ENCODE measurements at places on chromosomes 7 and 10. TPM values are rescaled to one million over a fixed set of nuclear protein-coding genes. Genes with fewer than 3 reads are reported as not detected.

The TUBAL3 gene
- 0.52 TPM for total RNA-seq

The BTBD16 gene
- 0.37 TPM for total RNA-seq

The CCDC172 gene
- not detected for total RNA-seq

The TMEM254 gene
- 36.6 TPM for total RNA-seq

- H3K4me3 ChIP-seq = no peak overlapping the region
- DNase-seq = no peak
- H3K36me3 ChIP-seq = no peaks in the 10 kb centered on the region
Measured at GRCh38 chr10:16713290-16713689, 103.9 kb downstream of the RSU1 start.

DNA sequence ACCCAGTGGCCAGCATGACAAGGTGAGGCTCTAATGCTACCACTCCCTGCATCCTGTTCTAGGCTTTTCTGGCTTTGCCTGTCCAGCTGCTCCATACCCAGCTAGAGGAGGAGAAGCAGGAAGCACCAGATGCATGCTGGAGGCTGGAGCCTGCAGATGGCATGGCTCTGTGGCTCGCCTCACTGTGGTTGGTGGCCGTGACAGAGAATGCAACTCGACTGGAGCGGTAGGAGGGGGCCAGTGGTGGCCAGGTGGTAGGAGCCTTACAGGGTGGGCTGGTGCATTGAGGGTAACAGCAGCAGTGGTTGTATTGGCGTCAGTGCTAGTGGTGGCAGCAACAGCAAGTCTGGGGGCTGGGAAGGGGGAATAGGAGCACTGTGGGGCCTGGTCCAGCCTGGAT, 128.6 kb downstream of the ZNF248 start:
- no peak for DNase-seq
- no peaks in the 10 kb centered on the region for H3K36me3 ChIP-seq
- no peak overlapping the region for H3K4me3 ChIP-seq
- H3K27ac ChIP-seq = no peak overlapping the region
- no peaks in the 10 kb centered on the region for H3K27me3 ChIP-seq
- no peaks in the 10 kb centered on the region for H3K4me1 ChIP-seq

GRCh38 chr10:54444170-54444569, 356.9 kb downstream of the PCDH15 start:
- no peaks in the 10 kb centered on the region for H3K27me3 ChIP-seq
- no peak for DNase-seq
- H3K4me1 ChIP-seq = no peaks in the 10 kb centered on the region

All from PC-9 (cell line).